RPMI7951 (cell line): ENCODE measurements at places on chromosomes 1 and 21. TPM values are rescaled to one million over a fixed set of nuclear protein-coding genes. Genes with fewer than 3 reads are reported as not detected.

The LYST gene
- total RNA-seq, result 16.9 and 19.7 TPM in 2 replicates

DNA sequence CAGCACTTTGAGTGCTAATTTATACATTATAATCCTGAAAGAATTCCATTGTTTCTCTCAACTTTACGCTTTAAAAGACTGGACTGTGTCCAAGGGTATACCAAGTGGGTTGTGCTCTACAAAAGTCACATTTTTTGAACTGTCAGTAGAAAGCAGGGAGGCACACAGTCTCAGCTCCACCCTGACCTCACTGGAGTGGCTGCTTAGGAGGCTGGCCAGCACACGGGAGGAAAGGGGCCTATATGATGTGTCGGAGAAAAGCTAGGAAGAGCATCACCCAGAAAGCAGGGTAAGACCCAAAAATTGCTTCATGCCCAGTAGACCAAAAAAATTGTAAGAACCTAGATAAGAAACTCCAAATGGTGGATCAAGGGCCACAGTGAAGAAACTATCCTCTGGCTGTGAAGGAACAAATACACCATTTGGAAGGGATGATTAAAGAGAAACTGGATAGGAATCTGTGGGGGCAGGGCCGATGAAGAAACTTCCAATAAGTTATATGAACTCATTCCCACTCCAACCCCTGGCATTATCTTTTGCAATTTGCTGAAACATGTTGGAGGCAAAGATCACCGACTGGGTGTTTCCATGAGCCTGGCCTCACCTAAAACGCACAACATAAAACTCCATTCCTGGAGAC, 1.9 kb downstream of the S100A10 start:
- DNase-seq, result no peak

The TCHH gene
- under 0.01 TPM in 2 replicates for total RNA-seq

- DNase-seq, result peak; percentile 79
Measured at GRCh38 chr1:54413295-54413694, 7.1 kb upstream of the SSBP3 start.

GRCh38 chr1:202310071-202310725, 31.5 kb downstream of the UBE2T start:
- DNase-seq, result no peak

DNA sequence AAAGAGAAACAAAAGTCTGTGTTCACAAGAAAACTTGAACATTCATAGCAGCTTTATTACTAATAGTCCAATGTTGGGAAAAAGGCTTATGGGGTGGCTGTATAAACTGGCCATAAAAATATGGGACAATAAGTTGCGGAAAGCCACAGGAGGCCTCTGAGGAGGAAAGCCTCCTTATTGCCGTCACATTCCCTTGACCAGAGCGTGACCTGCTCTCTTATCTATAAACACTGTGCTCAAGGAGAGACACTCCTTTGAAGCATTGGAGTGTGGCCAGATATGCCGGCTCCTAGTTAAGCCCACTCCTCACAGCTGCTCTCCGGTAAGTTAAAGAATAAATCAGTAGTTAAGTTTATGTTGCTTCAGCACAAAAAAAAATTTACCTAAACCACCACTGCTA, 19.7 kb downstream of the OR6Y1 start:
- DNase-seq, result no peak

The SMCP gene
- total RNA-seq, result not detected in 2 replicates

- DNase-seq, result peak; percentile 80
Measured at GRCh38 chr1:209106237-209106741, 477.2 kb upstream of the CAMK1G start.

GRCh38 chr1:148435406-148435805, 47.7 kb downstream of the PPIAL4G start:
- DNase-seq, result no peak

DNA sequence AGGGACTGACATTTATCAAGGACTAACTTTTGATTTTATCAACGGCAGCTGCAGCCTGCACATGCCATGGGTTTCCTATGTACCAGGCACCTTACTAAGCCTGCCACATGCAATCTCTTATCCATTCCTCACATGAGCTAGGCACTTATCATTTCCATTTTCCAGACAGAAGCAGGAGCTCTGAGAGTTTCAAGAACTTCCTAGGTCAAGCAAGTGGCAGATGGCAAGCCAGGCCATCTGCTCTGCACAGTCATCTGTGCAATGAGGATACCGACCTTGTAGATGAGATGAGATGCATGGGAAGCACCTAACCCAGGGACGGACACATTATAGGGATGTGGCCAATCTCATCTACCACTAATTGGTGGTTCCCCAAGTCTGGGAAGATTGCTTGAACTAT, 339.4 kb upstream of the USP24 start:
- DNase-seq, result no peak

The KRTAP13-2 gene
- not detected in 2 replicates for total RNA-seq

GRCh38 chr1:157992031-157992832, 1.2 kb upstream of the KIRREL1 start:
- peak; percentile 64 for DNase-seq

- no peak for DNase-seq
Measured at GRCh38 chr1:230087717-230088105, 20.7 kb downstream of the GALNT2 start.

The RHEX gene
- not detected in 2 replicates for total RNA-seq

DNA sequence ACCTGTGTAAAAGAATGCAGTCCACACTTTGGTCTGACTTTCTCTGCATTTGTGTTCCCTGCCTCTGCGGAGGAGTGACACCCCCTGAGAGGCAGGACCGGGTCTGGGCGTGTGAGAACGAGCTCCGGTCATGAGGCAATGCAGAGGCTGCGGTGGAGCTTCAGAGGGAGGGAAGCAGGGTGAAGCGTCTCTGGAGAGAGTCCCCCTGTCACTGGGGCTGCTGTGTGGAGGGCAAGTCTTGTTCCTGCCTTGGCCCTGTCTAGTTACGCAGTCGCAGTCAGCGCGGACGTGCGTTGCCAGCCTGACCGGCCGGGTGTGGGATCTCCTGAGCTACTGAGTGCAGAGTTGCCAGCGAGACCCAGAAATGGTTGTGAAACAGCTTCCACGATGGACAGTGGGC, 48.5 kb downstream of the BACE2 start:
- DNase-seq, result no peak

DNA sequence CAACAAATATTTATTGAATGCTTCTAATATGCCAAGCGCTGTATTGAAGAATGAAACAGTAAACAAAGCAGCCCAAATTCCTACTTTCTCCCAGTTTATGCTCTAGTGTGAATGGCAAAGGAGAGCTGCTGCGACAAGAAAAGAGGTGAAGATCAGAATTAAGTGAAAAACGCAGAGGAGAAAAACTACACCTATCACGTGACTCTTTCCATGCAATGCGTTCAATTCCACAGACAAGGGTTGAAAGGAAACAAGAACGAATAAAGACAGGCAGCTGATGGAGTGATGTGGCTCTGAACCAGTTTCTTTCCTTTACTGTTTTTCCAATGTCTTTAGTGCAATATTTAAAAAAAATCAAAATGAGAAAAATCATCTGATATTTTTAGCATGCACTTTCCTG, 23.6 kb downstream of the MT1HL1 start:
- no peak for DNase-seq

The RHBDL2 gene
- not detected in 2 replicates for total RNA-seq

DNA sequence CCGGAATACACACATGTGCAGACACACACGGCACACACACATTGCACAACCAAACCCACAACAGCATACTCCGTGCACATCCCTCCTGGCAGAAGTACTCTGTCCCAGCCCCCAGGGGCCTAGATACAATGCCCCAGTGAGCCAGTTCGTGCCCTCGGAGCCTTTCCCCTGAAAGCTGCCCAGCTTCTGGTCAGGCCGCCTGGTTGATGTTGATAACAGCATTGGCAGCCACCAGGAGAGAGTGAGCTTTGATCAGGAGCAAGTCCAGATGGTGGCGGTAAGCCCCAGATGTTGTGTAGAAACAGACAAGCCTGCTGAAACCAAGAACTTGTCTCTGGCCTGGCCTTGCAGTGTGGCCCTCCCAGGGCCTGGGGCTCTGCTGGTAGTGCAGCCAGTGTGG, 109.1 kb downstream of the GRIK3 start:
- no peak for DNase-seq

The ZMYND12 gene
- 0.12 and 1.7 TPM in 2 replicates for total RNA-seq

GRCh38 chr1:175377394-175377793, 184.8 kb upstream of the KIAA0040 start:
- no peak for DNase-seq

- no peak for DNase-seq
Measured at GRCh38 chr1:103087256-103087655, 21.1 kb downstream of the COL11A1 start.

The TFF1 gene
- not detected in 2 replicates for total RNA-seq

The LRRC53 gene
- not detected in 2 replicates for total RNA-seq

- DNase-seq, result peak; percentile 21
Measured at GRCh38 chr1:97999320-97999719, 78.5 kb upstream of the DPYD start.

DNA sequence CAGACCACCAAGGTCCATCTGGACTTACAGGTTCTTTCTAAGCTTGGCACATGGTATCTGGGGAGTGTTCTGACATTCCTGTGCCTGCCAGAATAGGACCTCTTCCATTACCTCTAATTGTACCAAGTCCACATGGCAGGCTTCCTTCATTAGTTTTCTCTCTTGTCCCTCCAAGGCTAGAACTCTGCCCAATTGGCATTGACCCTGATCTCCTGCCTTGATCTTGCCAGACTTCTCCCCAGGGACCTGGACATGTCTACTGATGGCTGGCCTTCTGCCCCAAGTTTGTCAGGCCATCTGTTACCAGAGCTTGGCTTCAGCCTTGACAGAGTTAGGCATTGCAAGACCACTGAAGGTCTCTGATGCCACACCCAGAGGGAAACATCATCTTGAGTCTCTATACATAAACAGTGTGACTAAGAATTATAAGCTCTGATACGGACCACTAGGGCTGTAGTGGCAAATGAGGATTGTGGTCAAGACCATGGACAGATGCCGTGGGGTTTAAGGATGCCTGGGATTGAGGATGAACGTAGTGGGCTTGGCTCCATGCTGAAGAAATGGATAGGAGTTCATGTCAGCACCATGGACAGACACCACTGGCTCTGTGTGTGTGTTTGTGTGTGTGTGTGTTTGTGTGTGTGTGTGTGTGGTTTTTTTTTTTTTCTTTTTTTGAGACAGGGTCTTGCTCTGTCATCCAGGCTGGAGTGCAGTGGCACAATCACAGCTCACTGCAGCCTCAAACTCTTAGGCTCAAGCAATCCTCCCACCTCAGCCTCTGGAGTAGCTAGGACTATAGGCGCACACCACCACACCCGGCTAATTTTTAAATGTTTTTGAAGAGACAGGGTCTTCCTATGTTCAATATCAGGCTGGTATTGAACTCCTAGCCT, 19.5 kb upstream of the PSMB2 start:
- DNase-seq, result peak; percentile 63

GRCh38 chr1:51433972-51434510, 85.0 kb downstream of the EPS15 start:
- DNase-seq, result no peak
